ENCODE measurements at places on chromosomes 16 and 17. TPM values are rescaled to one million over a fixed set of nuclear protein-coding genes. Genes with fewer than 3 reads are reported as not detected.

DNA sequence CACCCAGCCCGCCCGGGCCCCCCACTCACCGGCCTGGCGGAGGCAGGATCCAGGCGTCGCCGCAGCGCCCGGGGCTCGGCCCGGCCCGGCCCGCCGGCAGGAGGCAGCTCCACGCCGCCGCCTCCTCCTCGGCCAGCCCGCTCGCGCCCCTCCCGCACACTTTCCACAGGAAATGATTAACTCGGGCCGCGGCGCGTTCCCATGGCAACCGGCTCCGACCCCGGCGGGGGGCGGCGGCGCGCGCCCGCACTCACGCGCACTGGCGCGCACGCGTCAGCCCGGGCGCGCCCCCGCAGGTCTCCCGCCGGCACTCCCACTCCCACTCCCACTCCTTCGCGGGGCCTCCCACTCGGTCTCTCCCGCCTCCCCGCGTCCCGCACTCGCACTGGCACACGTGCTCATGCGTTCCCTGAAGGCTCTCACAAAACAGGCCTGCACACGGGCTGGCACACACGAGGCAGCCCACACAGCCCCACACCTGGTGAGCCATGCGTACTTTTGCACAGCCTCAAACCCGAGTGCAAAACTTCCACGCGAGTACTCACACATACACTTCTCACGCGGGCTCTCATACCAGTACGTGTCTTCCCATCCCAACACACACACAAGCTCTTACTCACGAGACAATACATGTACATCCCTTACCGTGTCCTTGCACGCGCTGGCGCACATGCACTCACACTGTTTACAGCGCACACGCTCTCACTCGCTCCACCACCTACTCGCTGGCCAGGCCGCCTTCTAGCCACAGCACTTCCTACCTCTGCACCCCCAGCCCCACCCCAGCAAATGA is at the start of gene KIFC3:
KIFC3 (minus strand) TSS at position 151 of the 793 bp plus-strand sequence. CDS start 4,248 bp downstream, outside the sequence.
- DNase-seq = peak; percentile 69
- H3K4me1 ChIP-seq = peaks cover 50% of the 10 kb centered on the region
- H3K36me3 ChIP-seq = no peaks in the 10 kb centered on the region

DNA sequence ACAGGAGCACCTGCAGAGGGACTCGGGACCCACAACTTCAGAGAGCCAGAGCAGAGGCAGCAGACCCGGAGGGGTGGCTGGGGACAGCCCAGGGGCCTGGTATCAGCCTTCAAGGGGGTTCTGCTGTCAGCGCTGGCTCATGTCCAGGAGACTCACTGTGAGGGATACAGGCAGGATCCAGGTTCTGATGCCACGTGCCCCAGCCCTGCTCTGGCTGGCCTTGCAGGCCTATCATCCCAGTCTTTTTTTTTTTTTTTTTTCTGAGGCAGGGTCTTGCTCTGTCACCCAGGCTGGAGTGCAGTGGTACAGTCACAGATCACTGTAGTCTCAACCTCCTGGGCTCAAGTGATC is 9.0 kb upstream of the MTSS2 start:
- H3K36me3 ChIP-seq = peaks cover 5% of the 10 kb centered on the region
- no peak overlapping the region for H3K27ac ChIP-seq
- no peak for DNase-seq
- no peaks in the 10 kb centered on the region for H3K27me3 ChIP-seq

- H3K36me3 ChIP-seq = no peaks in the 10 kb centered on the region
- DNase-seq = no peak
- H3K27ac ChIP-seq = no peak overlapping the region
- no peaks in the 10 kb centered on the region for H3K4me1 ChIP-seq
- H3K27me3 ChIP-seq = peaks cover 4% of the 10 kb centered on the region
These were observed 1.1 kb downstream of the CD79B start for GRCh38 chr17:63930951-63931575.

DNA sequence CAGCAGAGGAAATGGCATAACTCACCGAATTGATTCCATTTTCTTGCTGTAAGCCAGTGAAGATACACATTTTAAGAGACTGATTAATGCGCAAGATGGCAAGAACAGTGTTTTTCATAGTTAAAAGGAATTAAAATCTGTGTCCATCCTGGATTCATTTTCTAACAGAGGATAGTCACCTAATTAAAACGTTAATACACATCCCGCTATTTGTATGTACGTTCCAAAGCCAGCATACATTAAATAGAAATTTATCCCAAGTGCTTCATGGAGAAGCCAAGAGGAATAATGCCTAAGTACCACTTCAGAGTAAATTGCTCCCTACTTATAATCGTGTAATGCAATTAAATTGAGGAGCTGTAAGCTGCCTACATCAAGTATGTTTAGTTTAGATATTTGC is 49.9 kb downstream of the RBFOX1 start:
- H3K4me1 ChIP-seq = no peaks in the 10 kb centered on the region
- H3K27ac ChIP-seq = no peak overlapping the region
- no peak for DNase-seq

GRCh38 chr17:40541873-40542557 is 23.3 kb downstream of the CCR7 start:
- H3K4me3 ChIP-seq = no peak overlapping the region
- no peaks in the 10 kb centered on the region for H3K36me3 ChIP-seq
- H3K27ac ChIP-seq = no peak overlapping the region
- DNase-seq = no peak

DNA sequence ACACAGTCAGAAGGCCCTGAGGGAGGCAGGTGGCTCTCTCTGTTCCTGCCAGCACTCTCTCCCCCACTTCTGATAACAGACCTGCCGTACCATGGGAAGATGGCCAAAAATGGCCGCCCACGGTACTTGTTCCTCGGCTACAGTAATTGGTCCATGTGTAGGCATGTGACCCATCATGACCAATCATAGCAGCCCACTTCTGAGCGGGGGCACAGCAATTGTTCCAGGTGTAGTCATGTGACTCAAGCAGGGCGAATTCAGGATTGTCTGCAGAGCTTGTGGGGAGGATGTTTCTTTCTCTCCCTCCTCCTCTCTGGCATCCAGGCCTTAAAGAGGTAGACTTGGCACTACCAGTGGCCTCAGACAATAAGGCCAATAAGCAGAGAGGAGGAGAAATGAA is 250.4 kb downstream of the MRTFB start:
- peaks cover 5% of the 10 kb centered on the region for H3K36me3 ChIP-seq
- H3K27ac ChIP-seq = no peak overlapping the region
- H3K4me3 ChIP-seq = no peak overlapping the region
- no peaks in the 10 kb centered on the region for H3K27me3 ChIP-seq
- no peaks in the 10 kb centered on the region for H3K4me1 ChIP-seq
- no peak for DNase-seq

The PIRT gene
- not detected for total RNA-seq

- no peaks in the 10 kb centered on the region for H3K36me3 ChIP-seq
- H3K4me1 ChIP-seq = peaks cover 15% of the 10 kb centered on the region
- no peak overlapping the region for H3K27ac ChIP-seq
- no peak for DNase-seq
- H3K4me3 ChIP-seq = no peak overlapping the region
These were observed 63.7 kb upstream of the LYRM9 start for GRCh38 chr17:27956601-27957445.

The CA4 gene
- 8.2 TPM for total RNA-seq

GRCh38 chr17:81189016-81189415 is 23.0 kb upstream of the AATK start:
- no peak for DNase-seq
- H3K4me3 ChIP-seq = no peak overlapping the region
- H3K27me3 ChIP-seq = no peaks in the 10 kb centered on the region
- no peaks in the 10 kb centered on the region for H3K36me3 ChIP-seq

The MRPL12 gene
- 63.6 TPM for total RNA-seq

The GABARAPL2 gene
- total RNA-seq = 79.0 TPM

GRCh38 chr16:3698941-3699340 is 18.4 kb downstream of the TRAP1 start:
- no peak overlapping the region for H3K4me3 ChIP-seq
- DNase-seq = no peak
- peaks cover 27% of the 10 kb centered on the region for H3K4me1 ChIP-seq
- peaks cover 10% of the 10 kb centered on the region for H3K36me3 ChIP-seq
- H3K27me3 ChIP-seq = no peaks in the 10 kb centered on the region

The PMP22 gene
- total RNA-seq = 0.93 TPM

The NAGS gene
- 0.89 TPM for total RNA-seq

DNA sequence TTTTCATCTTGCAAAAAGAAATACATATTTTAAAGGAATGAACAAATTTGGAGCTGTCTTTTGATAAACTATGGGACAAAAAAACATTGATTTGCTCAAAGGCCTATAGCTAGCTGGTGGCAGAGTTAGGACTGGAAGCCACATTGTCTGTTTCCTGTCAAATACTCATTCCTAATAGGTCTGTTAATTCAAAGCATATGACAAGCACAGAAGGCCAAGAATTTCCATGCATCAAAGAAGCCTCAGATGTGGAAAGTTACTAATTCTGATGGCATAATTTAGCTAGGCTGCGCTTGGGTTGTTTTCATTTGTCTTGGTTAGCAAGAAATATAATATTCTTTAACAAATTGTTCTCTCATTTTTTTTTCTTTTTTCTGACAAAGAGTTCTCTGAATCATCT is 98.0 kb downstream of the CDK5R1 start:
- peaks cover 18% of the 10 kb centered on the region for H3K36me3 ChIP-seq
- no peaks in the 10 kb centered on the region for H3K27me3 ChIP-seq
- no peak overlapping the region for H3K27ac ChIP-seq
- DNase-seq = no peak

GRCh38 chr16:51888016-51888415 is 658.9 kb downstream of the TOX3 start:
- no peak overlapping the region for H3K4me3 ChIP-seq
- no peaks in the 10 kb centered on the region for H3K36me3 ChIP-seq
- no peak for DNase-seq
- H3K27me3 ChIP-seq = peaks cover 18% of the 10 kb centered on the region
- peaks cover 8% of the 10 kb centered on the region for H3K4me1 ChIP-seq

The LCAT gene
- total RNA-seq = 31.9 TPM

- H3K4me1 ChIP-seq = peaks cover 13% of the 10 kb centered on the region
- DNase-seq = no peak
- peaks cover 4% of the 10 kb centered on the region for H3K36me3 ChIP-seq
- no peak overlapping the region for H3K4me3 ChIP-seq
- H3K27me3 ChIP-seq = no peaks in the 10 kb centered on the region
These were observed 2.8 kb downstream of the ZNF646 start for GRCh38 chr16:31077024-31077423.

The PARN gene
- 32.3 TPM for total RNA-seq

DNA sequence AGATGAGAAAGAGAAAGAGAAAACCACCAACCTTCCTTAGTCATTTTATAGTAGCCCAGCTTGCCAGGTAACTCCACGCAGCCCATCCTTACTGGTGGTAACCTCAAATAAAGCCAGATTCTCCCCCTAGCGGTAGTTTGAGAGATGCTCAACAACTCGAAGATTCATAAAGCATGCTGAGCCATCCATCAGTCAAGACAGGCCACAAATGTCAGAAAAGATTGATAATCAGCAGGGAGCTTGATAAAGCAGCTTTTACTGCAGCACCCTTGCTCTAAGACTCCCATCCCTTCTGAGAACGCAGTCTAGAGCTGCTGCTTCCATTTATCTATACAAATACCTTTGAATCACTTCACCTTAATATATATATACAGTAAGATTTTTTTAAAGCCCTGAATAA is 451.5 kb upstream of the HSBP1 start:
- H3K4me1 ChIP-seq = no peaks in the 10 kb centered on the region
- peaks cover 2% of the 10 kb centered on the region for H3K27me3 ChIP-seq
- peak; percentile 11 for DNase-seq
- no peak overlapping the region for H3K27ac ChIP-seq
- H3K4me3 ChIP-seq = no peak overlapping the region
- no peaks in the 10 kb centered on the region for H3K36me3 ChIP-seq

DNA sequence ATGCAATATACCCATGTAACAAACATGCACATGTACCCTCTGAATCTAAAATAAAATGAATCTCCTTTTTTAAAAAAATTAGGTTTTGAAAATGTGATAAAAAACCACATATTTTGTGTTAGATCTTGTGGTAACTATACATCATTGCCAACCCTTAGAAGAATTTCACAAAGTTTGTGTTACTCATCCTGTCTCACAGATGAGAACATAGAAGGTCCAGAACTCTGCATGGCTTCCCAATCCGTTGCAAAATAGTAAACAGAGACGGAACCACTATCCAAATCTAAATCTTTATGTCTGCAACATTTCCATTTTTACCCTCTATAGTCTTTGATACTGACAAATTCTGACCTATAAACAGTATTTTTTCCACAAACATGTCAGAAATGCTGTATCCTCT is 759.9 kb downstream of the KCNJ2 start:
- H3K4me3 ChIP-seq = no peak overlapping the region
- H3K36me3 ChIP-seq = no peaks in the 10 kb centered on the region
- no peaks in the 10 kb centered on the region for H3K27me3 ChIP-seq
- H3K27ac ChIP-seq = no peak overlapping the region

- H3K27ac ChIP-seq = peak overlapping the region; percentile 24
- H3K36me3 ChIP-seq = no peaks in the 10 kb centered on the region
- H3K27me3 ChIP-seq = peaks cover 67% of the 10 kb centered on the region
- no peak for DNase-seq
These were observed 1.7 kb upstream of the CDH11 start for GRCh38 chr16:65123396-65124211.

GRCh38 chr16:65365732-65366715 is 244.2 kb upstream of the CDH11 start:
- no peak overlapping the region for H3K27ac ChIP-seq
- peaks cover 1% of the 10 kb centered on the region for H3K36me3 ChIP-seq
- no peaks in the 10 kb centered on the region for H3K4me1 ChIP-seq
- no peak overlapping the region for H3K4me3 ChIP-seq

DNA sequence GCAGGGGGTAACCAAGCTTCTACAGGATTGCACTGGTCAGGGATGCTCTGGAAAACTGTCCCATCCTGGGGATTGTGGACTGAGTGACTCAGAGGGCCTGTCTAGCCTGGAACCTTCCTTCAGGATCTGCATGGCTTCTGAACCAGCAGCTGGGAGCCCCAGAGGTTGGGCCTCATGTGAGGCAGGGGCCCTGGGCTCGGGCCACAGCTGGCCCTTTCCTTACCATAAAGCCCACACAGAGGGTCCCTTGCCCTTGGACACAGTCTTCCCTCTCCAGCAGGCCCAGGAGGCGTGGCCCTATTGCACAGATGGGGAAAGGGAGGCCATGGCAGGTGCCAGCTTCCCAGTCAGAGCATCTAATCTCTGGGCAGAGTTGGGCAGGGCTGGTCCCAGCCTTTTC is 30.5 kb downstream of the ADCY7 start:
- no peak overlapping the region for H3K4me3 ChIP-seq
- no peak for DNase-seq
- no peaks in the 10 kb centered on the region for H3K27me3 ChIP-seq
- H3K36me3 ChIP-seq = no peaks in the 10 kb centered on the region

GRCh38 chr16:83830091-83830768 is 22.5 kb downstream of the HSBP1 start:
- H3K4me1 ChIP-seq = no peaks in the 10 kb centered on the region
- H3K27ac ChIP-seq = no peak overlapping the region
- H3K27me3 ChIP-seq = peaks cover 3% of the 10 kb centered on the region
- no peaks in the 10 kb centered on the region for H3K36me3 ChIP-seq
- no peak for DNase-seq

The ZFPM1 gene
- 88.5 TPM for total RNA-seq

The CFAP52 gene
- 0.19 TPM for total RNA-seq

- no peak for DNase-seq
- no peaks in the 10 kb centered on the region for H3K27me3 ChIP-seq
- H3K27ac ChIP-seq = no peak overlapping the region
- H3K36me3 ChIP-seq = no peaks in the 10 kb centered on the region
- no peak overlapping the region for H3K4me3 ChIP-seq
These were observed 116.6 kb downstream of the METRNL start for GRCh38 chr17:83196024-83196365.

The SLC16A11 gene
- total RNA-seq = 1.4 TPM

- peak overlapping the region; percentile 14 for H3K27ac ChIP-seq
- H3K4me1 ChIP-seq = peaks cover 21% of the 10 kb centered on the region
- H3K36me3 ChIP-seq = no peaks in the 10 kb centered on the region
- no peak for DNase-seq
- H3K27me3 ChIP-seq = peaks cover 49% of the 10 kb centered on the region
- H3K4me3 ChIP-seq = no peak overlapping the region
These were observed 88.6 kb downstream of the CACNG3 start for GRCh38 chr16:24344784-24345183.

The ABCC12 gene
- total RNA-seq = 0.36 TPM
